ENCODE measurements at places on chromosomes 1 and 21.

DNA sequence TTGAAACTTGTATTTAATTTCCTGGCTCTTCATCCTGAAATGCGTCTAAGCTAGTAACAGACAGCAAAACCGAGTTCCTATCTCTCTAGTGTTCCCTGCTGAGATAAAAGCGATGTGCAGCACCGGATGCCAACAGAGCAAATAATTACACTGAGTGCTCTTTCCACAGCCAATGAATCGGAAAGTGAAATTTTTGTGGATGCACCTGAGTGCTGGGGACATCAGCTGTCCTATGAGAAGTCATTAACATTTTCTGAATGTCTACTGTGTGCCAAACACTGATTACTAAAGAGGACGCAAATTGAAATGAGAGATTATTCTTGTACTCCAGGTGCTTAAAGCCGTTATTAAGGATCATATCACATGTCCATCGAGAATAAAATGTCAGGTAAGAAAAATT, 278.0 kb downstream of the RGS7 start:
- DNase-seq: no peak

DNA sequence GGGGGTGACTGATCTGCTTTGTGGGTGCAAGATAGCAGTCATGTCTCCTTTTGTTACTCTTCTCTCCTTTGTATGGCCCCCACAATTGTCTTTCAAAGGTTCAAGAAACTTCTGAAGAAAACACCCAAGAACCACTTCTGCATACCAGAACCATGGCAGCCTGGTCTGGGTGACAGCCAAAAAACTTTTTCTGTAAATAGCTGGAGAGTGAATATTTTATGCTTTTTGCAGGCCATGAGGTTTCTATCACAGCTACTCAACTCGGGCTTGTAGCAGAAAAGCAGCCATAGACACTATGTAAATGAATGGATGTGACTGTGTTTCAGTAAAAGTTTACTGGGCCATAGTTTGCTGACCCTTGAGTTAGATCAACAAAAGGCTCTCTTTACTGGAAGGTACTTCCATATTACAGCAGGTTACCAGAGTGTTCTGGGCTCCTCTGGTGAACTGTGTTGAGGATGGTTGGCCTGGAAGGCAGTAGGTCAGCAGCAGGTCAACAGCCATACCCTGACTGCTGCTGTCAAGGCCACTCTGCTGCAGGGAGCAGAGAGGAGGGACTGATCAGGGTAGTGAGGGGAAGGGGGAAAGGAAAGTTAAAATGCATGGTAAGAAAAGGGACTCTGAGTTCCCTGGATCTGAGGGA, 116.4 kb downstream of the GDAP2 start:
- DNase-seq: no peak

- no peak for DNase-seq
Observed at GRCh38 chr1:24437631-24438396, 22.2 kb downstream of the NIPAL3 start.

- no peak for DNase-seq
Observed at GRCh38 chr1:101732261-101732660, 264.5 kb downstream of the OLFM3 start.

- no peak for DNase-seq
Observed at GRCh38 chr1:90989302-90989701, 32.5 kb downstream of the ZNF644 start.

- DNase-seq: peak; percentile 31
Observed at GRCh38 chr1:8182034-8182761, 135.7 kb upstream of the SLC45A1 start.

DNA sequence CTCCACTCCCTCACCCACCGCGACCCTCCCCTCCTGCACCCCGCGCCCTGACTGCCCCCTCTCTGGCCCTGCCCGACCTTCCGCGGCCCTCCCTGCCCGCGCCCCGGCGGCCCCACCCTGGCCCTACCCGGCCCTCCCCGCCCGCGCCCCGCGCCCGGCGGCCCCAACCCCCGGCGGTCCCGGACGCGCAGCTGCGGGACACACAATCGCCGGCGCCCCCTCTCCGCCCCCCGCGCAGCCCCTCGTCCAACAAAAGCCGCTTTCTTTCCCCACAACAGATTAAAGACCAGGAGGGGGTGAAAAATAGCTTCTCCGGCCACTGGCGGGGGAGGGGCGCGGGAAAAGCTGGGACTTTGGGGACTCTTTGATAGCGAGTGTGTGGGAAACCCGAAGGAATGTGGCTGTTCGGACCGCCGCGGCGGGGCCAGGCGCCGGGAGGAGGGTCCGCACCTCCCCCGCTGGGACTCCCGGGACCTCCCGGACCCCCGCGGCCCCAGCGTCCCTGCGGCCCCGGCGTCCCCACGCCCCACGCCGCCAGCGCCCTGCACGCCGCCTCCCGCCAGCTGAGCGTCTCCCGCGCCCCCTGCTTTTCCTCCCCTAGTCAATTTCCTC, 8.8 kb upstream of the ID3 start:
- DNase-seq: peak; percentile 9

- DNase-seq: no peak
Observed at GRCh38 chr1:211521102-211521815, 29.3 kb upstream of the RD3 start.

DNA sequence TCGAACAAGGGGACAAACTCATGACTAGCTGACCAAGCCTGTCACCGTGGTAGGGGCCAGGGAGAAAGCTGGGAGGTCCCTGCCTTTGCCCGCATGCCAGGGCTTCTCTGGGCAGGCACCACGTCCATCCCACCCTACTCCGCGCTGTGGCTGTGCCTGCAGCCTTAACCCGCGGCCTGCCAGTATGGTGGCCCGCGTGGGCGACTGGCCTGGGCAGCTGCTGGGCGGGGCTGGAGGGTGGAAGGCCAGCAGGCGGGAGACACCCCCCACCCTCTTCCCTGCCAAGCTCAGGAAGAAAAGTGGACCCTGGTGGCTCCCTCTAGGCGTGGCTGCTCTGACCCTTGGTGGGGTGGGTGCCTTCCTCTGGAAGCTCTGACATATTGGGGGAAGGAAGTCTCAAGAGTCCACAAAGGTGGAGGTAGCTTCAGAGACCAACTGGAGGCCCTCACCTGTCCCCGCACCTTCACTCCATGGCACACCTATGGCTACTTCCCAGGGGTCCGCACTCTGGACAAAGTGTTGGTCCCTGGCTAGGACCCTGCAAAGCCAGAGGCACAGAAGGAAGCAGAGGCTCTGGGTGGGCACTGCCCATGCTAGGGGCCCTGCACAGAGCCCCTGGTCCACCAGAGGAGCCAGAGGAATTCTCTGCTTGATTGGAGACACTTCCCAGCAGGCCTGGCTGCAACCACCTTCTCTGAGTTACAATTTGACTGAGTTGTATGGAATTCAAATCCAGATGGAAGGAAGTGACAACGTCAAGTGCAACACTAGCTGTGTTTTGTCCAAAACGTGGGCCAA, 3.3 kb upstream of the SKI start:
- DNase-seq: no peak

GRCh38 chr21:16794950-16795349, 717.9 kb upstream of the CXADR start:
- no peak for DNase-seq

GRCh38 chr1:57889676-57890320, 465.9 kb upstream of the DAB1 start:
- DNase-seq: no peak

DNA sequence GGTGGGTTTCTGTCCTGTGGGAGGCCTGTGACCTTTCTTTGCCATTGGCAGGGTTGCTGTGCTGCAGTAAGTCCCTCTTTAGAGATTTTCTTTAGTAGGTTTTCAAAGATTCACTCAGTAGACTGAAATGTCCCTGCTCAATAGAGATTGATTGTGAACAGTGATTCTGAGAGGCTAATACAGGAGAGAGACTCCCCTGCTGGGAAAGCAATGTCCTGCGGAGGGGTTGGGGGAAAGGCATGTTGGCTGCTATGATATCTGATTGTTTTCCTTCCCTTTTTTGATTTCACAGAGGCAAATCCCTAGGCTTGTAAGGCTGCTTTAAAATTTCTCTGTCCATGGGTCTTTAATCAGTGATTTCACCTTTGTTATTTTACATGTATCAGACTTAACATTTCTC, 589.9 kb downstream of the ADGRL2 start:
- no peak for DNase-seq

- no peak for DNase-seq
Observed at GRCh38 chr1:235791532-235792060, 75.1 kb downstream of the LYST start.

DNA sequence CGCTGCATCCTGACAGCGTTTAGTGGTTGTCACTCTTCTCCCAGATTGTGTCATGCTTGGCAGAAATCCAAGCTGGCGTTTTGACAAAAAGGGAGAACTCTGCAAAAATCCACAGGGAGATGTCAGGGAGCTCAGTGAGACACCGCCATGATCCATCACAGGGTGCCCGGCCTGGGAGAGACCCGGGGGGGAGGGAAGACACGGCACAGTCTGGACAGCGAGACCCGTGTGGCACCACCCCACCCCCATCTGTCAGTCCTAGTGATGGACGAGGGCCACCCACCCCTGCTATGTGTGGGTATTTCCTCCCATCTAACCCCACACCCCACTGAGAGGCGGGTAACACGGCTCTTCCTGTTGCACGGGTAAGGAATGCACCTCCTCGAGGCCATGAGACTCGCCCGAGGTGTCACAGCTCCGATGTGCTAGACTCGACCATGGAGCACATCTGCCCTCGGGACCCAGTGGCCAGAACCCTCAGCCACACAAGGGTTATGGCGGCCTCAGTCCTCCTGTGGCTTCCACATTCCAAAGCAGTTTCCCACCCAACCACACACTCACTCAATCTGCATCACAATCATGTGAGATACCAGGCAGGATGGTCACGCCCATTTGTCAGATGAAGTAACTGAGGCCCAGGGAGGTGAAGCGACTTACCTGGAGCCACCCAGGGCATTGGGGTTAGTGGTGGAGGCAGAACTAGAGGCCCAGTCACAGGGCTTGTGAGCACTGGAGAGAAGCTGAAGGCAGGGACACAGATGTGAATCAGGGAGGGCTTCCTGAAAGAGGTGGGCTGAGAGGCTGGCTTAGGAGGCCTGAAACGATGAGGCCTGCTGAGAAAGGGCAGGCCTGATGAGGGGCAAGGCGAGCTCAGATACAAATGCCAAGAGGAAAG, 688.5 kb downstream of the MATN1 start:
- DNase-seq: no peak

DNA sequence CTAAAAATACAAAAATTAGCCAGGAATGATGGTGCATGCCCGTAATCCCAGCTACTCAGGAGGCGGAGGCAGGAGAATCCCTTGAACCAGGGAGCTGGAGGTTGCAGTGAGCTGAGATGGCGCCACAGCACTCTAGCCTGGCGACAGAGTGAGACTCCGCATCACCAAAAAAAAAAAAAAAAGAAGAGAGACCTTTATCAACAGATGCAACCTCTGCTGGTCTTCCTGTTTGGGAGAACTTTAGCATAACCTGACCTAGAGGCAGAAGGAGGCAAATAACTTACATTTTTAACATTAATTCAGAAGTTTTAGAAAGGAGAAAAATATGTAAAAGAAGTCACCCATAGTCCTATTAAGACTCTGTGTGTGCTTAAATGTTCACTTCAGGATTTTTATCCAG, 32.4 kb downstream of the SLAMF1 start:
- no peak for DNase-seq

- no peak for DNase-seq
Observed at GRCh38 chr1:39080269-39080826, 54.2 kb downstream of the NDUFS5 start.

GRCh38 chr1:200376528-200376927, 33.3 kb downstream of the ZNF281 start:
- DNase-seq: no peak

GRCh38 chr1:31244326-31244725, 4.6 kb upstream of the NKAIN1 start:
- no peak for DNase-seq

GRCh38 chr1:232965124-232965911, 14.9 kb downstream of the NTPCR start:
- no peak for DNase-seq

DNA sequence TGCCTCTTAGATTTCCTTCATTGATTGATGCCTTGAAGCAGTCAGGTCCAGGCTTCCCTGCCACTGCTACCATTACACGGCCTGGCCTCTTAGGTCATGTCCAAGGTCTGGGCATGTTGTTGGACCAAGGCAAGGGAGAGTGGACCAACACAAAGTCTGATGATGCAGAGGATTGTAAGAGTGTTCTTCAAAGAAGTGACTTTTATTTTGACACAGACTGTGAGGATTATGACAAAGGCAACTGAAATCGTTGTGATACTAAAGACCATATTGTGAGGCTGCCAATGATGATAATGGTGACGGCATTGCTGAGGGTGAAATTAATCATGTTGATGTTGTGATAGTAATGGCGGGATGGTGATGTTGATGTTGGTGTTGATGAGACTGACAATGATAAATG, 149.5 kb downstream of the GRIK3 start:
- no peak for DNase-seq

GRCh38 chr1:221397141-221397540, 344.7 kb downstream of the DUSP10 start:
- DNase-seq: no peak

DNA sequence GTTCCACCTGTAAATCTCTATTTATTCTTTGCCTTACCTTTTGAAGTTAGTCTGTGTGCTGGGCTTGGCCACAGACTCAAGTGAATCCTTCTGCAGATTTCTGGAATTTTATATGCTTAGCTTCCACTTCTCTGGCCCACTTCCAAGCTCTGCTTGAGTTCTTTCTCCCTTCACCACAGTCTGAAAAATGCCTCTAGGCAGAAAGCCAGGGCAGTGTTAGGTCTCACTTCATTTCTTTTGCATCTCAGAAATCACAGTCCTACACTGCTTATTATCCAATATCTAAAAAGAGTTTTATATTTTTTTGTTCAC, 48.9 kb downstream of the INKA2 start:
- no peak for DNase-seq

Data from CD4-positive, alpha-beta T cell treated with Interleukin-6 for 4 hours (primary cell).